ENCODE measurements at places on chromosomes 12 and 14.

DNA sequence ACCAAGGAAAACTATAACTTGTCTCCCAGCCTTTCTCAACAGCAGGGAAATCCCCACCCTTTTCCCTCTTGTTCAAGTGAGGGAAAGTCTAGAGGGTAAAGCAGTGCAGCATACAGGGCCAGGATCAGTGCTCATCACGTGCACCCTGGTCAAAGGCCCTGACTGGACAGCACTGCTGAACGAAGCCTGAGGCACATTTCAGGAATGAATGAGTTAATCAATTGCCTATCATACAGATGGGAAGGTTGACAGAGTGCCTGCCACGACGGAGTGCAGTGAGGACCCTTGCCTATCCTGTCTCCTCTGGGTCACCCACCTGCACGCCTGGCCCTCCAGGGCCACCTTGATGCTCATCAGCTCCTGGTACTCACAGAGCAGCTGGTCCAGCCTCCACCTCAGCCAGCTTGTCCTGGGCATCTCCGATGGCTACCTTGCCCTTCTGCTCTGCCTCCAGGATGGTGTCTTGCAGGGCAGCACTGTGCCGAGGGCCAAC, 11.7 kb upstream of the KRT73 start:
- DNase-seq: no peak

DNA sequence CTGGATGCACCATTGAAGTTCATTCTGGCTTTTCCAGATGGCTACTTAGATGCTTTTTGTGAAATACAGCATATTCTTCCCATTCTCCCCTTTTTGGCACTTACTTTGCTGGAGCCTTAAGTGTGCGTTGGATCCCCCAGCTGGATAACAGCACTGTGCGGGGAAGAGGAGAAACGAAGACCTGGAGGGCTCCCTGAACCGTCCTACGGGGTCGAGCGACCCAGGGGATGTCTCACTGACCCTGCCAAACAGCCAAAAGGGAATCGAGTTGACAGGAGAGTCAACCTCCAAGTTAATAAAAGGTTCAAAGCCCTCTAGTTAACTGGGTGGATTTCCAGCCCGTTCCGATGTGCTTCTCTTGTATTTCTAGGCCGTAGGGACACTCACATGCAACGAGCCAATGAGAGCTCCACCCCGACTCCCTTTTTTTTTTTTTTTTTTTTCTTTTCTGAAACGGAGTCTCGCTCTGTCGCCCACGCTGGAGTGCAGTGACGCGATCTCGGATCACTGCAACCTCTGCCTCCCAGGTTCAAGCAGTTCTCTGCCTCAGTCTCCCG, 1.0 kb upstream of the CAMKK2 start:
- no peak for DNase-seq

- no peak for DNase-seq
Observed at GRCh38 chr12:14849661-14850060, 6.3 kb upstream of the ART4 start.

GRCh38 chr12:89187507-89187906, 164.8 kb downstream of the DUSP6 start:
- no peak for DNase-seq

- DNase-seq: no peak
Observed at GRCh38 chr14:82549306-82549990, 1015.8 kb upstream of the SEL1L start.

DNA sequence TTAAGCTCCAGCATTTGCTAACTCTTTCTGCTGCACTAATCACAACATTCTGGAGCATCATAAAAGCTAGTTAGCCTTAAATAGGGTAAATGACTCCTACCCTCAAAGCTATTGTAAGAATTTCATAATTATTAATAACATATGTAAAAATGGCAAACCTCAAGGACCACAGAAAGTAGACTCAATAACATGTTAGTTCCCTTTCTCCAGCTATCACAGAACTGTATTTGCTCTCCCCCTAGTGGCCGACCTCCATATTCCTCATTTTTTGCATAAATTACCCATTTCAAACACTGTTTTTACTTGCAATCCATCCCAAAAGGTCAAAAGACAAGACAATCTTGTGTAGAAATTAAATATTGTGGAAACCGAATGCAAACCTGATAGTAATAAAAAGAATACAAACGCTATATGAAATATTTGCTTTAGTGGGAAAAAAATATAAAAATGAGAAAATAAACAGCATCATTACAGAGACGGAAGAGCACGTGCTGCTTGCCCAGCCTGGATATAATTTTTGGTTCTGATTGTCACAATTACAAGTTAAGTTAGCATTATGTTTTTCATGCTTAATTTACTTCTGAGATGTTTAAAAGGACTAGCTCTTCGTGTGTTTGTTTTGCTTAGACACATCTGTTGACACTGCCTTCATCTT, 97.9 kb downstream of the RERGL start:
- peak; percentile 49 for DNase-seq

DNA sequence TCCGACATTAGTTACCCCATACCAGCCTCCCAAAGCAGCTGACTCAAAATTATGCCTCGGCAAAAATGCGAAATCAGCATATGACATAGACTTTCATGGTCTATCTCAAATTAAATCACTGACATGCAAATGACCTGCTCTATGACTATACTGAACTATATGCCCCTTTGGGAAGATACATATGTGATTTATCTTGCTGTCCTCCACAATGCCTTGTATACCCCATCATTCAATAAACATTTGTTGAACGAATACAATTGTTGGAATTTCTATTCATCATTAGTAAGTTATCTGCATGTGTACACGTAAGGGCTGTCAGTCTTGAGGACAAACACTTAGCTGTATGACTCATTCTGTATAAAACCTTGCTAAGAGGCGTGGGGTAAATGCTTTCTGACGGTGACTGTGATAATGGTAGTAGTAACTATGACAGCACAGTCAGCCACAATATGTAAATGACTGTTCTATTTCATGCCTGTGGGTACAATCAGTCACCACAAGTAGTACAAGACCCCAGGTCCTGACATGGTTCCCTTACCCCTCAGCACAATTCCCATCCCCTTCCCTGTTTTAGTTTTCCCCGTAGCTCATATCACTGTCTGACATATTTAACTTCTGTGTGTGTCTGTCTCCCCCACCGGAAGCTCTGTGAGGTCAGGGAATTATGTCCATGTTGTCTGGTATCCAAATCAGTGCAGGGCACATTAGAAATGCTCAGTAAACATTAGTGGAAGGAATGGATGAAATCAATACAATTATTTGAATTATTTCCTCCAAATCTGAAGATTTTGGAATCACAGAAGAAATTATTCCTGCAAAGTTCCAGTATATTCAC, 42.8 kb downstream of the STXBP6 start:
- no peak for DNase-seq

GRCh38 chr12:13171921-13172859, 24.3 kb upstream of the EMP1 start:
- DNase-seq: peak; percentile 37

GRCh38 chr14:21804981-21805380, 131.4 kb upstream of the OR4E1 start:
- DNase-seq: no peak

DNA sequence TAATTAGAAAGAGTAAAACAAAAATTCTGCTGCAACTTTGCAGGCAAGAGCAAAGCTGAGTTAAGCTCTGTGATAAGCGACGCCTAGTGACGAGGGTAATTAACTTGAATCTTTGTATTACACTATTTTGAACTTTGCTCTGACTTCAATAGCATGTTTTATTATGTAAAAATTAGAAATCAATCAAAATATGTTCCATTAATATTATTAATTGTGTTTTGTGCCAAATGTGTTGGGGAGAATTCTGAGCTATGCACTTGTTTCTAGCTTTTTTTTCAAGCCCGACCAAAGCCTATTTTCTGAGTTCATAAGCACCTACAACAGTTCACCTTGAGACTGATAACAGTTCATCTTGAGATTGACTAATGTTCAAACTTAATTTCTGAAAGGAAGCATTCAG, 90.1 kb upstream of the PDE3A start:
- DNase-seq: no peak

DNA sequence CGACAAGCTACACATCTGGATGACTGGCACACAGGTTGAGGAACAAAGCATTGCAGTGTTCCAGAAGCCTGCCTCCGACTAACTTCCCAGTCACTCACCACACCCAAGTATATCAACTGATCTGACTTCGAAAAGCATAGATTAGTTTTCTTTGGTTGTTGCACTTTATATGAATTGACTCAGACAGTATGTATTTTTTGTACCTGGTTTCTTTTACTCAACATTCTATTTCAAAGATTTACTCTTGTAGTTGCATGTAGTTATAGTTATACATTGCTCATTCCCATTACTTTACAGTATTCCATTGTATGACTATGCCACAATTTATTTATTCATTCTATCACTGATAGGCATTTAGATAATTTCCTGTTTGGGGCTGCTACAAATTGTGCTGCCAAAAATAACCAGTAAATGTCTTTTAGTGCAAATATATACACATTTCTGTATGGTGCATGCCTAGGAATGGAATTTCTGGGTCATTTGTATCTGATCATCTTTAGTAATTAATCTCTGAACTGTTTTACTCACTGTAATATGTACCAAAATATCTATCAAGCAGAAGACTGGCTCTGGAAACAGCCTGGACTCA, 17.8 kb downstream of the PLCZ1 start:
- DNase-seq: no peak

GRCh38 chr14:50667684-50667995, 466 bp downstream of the SAV1 start:
- no peak for DNase-seq

- DNase-seq: no peak
Observed at GRCh38 chr12:76623931-76624330, 64.4 kb upstream of the OSBPL8 start.

DNA sequence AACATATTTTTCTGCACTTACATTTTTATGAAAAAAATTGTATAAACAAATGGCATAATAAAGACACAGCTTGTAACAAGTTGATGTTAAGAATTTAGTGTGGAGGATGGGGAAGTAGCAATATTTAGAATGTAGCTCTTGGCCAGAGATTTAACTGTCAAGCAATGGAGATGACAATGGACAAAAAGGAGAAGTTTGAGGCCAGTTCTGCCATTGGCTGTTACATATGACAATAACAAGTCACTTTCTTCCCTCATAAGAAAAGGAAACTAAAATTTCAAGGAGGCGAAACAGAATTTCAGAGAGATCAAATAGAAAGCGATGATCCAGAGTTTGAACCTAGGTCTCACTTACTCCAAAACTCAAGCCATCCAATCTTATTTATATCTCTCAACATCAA, 122.8 kb upstream of the CCDC175 start:
- DNase-seq: no peak

DNA sequence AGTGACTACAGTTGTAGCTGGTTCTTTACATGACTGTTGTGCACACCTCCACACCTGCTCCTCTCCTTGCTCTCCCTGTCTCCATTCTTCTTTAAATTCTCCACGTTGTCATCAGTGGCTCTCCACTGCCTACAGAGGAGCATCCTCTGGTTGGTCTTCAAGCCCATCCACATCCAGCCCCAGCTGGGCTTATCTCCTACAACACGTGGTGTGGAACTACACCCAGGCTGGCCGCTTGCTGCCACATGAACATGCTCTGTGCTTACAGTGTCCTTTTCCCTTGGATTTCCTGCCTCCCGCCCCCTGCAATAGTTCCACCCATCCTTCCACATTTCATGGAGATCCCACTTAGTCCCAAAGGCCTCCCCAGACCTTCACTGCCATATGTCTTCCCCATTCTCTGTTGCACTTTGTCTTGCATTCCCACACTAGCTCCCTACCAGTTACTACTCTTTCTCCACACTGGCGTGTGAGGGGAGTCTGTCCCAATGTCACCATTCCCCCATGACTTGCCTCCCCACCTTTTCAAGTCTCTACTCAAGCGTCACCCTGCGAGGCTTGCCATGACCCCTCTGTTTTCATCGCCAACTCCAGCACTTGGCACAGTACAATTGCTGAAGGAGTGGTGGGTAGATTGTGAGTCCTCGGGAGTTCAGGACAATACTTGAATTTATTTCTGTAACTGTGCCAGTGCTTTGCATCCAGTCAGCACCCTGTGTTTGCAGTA, 9.8 kb upstream of the MCRS1 start:
- DNase-seq: no peak

- no peak for DNase-seq
Observed at GRCh38 chr14:71645656-71646055, 286.6 kb upstream of the RGS6 start.

DNA sequence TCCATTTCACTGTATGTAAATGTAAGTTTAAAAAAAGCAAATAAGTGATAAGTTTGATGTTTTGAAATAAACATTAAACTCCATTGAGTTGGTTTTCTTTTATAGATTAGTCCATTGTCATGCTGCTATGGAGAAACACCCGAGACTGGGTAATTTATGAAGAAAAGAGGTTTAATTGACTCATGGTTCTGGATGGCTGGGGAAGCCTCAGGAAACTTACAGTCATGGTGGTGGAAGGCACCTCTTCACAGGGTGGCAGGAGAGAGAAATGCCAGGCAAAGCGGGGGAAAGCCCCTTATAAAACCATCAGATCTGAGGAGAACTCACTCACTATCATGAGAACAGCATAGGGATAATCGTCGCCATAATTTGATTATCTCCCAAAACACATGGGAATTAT, 48.4 kb upstream of the OXA1L start:
- no peak for DNase-seq

- peak; percentile 46 for DNase-seq
Observed at GRCh38 chr12:116708826-116709756, 28.8 kb downstream of the SPRING1 start.

- no peak for DNase-seq
Observed at GRCh38 chr12:82448911-82449578, 90.7 kb downstream of the METTL25 start.

GRCh38 chr12:122850695-122851350, 15.6 kb downstream of the HIP1R start:
- no peak for DNase-seq

DNA sequence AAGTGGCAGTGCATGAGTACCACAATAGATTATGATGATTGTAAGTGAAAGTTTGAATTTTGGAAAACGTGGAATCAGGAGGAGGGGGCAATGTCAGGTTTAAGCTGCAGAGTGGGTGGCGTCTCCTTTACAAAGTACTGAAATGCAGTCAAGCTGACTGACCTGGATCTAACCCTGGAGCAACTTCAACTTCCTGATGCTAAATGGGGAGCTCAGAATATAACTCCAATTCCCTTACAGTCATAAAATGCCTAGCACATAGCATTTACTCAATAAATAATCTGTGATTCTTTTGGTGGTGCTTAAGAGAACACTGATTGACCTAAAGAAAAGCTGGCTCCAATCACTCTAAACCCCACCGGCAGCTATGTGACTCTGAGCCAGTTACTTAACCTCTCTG, 38.5 kb downstream of the CCDC60 start:
- no peak for DNase-seq

DNA sequence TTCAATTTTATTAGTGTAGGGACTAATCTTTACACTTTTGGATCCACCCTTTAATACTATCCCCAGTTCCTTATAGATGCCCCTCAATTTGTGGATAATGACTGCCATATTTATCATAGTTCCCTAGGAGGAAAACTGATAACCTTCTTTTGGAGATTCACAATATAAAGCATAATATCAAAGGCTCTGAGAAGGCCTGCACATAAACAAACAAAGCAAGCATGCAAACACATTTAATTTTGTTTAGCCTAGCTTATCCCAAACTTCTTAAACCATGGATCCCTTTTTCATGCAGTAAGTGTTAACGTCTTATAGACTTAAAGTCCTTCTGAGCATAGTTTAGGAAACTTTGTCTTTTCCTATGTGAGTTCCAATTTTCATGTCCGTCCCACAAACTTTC, 290.4 kb upstream of the TBX3 start:
- no peak for DNase-seq

Data from HAP-1 (cell line).